M059J (cell line): ENCODE measurements at places on chromosomes 5 and 9. TPM values are rescaled to one million over a fixed set of nuclear protein-coding genes. Genes with fewer than 3 reads are reported as not detected.
A peak's percentile ranks its signal among the peaks of the same experiment; 100 is the strongest.

GRCh38 chr9:124346347-124347163, 68.7 kb downstream of the PSMB7 start:
- no peak for DNase-seq

- DNase-seq, result peak; percentile 88
Measured at GRCh38 chr5:74641735-74642542, 1.4 kb upstream of the ENC1 start.

DNA sequence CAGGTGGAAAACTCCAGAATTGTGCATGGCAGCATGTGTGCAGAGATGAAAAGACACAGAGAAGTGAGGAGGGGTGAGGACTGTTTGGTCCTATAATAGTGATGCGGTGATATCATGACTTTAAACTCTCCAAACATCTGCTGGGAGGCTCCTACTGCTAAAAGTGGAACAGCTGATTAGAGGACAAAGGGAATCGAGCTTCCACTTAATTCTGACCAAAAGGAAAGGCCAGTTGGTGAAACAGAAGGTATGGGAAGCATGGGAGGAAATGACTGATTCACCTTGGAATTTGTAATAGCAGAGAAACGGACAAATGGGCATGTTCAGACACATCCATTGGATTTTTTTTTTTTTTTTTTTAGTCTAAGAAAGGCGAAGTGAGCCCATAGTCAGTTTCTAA, 67.5 kb upstream of the MAMDC2 start:
- DNase-seq, result peak; percentile 95

GRCh38 chr9:101791938-101792337, 53.5 kb upstream of the GRIN3A start:
- peak; percentile 1 for DNase-seq

DNA sequence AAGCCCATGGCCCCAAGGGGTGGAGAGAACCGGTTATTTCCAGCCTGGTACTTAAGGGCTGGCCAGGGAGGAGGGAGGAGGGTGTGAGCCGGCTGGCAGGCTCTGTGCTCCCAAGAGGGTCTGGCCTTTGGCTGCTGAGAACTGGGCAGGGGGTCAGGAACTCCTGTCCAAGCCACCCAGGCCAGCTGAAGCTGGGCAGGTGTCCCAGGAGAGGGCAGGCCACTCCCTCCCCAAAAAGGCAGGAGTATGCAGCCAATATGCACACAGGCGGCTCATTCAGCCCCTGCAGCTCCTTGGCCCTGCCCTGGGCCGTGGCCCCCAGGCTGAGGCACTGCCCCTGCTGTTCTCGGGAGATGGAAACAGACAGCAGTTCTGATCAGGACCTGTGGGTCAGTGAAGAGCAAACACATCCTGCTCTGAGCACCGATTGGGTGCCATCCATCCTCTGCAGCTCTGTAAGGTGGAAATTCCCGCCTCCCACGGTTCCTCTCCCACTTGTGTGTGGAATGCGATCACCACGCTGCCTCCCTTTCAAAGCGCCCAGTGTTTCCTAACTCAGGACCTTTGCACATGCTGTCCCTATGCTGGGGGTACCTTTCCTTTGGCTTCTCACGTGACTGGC, 17.1 kb upstream of the KIF12 start:
- no peak for DNase-seq

DEPDC1B gene
- total RNA-seq, result 15.9 and 27.3 TPM in 2 replicates

TMEM171 gene
- 0.64 and 2.1 TPM in 2 replicates for total RNA-seq
